ENCODE measurements at places on chromosomes 1 and 21.

DNA sequence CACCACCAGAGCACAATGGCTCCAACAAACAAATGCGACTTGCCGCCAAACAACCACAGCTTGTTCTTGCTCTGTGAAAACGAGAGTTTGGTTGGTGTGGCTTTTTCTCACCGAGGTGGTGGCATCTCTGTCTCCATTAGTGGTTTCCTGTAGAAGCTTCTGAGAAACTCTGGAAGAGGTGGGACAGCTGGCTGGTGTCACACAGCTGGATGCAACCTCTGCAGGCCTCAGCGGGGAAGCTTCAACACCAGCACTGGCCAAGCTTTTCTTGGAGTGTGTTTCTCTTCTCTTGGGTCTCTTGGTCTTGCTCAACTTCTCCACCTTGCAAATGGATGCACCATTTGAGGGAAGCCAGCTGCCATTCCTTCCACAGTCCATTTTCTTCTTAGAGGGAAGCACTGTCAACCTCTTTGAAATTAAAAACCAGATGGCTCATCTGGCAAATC lies 124.8 kb downstream of the KCNN3 start:
- no peak for DNase-seq

DNA sequence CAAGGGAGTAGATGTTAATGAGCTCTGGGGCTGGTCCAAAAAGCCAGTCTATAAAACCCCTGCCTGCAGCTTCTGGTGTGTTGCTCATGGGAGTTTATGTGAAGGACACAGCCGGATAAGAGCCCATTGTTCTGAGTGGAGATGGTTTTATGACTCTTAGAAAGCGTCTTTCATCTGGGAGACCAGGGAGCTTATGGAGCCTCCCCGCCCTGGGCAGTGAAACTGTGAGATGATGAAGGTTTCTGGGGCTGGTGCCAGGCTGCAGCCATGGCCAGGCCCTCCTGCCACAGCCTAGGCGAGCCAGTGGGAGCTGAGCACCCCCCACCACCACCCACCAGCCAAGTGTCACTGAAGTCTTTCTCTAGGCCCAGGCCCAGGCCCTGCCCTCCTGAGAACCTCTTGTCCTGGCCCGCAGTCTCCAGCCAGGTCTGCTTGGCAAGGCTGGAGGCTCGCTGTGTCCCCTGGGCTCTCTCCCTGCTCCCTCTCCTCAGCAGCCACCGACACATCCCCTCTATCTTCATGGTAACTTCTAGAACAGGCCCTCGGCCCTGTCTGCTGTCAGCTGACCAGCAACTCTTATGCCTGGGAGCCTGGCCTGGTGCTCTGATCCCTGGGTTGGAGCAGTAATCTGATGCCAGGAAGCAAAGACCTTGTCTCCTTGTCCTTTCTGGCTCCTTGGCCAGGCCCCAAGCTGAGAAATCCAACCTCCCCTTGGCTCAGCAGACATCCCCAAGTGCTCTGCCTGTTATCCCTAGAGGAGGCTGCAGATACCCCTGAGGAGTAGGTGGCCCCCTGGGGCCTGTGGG lies 7.6 kb upstream of the ARHGEF10L start:
- DNase-seq = no peak

GRCh38 chr21:16863362-16863905 lies 649.4 kb upstream of the CXADR start:
- no peak for DNase-seq

GRCh38 chr1:31054349-31054748 lies 11.2 kb downstream of the PUM1 start:
- no peak for DNase-seq

GRCh38 chr1:111219557-111220286 lies 7.8 kb upstream of the CHI3L2 start:
- DNase-seq = no peak

DNA sequence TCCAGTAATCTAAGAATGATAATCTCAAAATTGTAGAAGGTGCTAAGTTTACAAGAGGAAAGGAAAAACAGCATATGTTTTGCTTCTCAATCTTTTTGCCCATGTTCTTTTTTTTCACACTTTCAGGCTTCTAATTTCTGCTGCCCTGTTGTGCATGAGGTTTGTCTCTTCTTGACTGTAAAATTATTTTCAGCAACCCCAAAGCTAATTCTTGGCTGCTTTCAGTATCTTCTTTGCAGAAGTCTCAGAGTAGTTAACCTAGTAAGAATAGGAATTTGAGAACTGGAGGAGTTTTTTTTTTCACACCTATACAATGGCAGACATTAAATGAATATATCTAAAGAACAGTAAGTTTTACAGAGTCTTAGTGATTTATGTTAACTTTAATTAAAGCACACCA lies 26.4 kb downstream of the DENND2D start:
- no peak for DNase-seq

GRCh38 chr1:204487256-204487615 lies 7.4 kb downstream of the PIK3C2B start:
- no peak for DNase-seq

DNA sequence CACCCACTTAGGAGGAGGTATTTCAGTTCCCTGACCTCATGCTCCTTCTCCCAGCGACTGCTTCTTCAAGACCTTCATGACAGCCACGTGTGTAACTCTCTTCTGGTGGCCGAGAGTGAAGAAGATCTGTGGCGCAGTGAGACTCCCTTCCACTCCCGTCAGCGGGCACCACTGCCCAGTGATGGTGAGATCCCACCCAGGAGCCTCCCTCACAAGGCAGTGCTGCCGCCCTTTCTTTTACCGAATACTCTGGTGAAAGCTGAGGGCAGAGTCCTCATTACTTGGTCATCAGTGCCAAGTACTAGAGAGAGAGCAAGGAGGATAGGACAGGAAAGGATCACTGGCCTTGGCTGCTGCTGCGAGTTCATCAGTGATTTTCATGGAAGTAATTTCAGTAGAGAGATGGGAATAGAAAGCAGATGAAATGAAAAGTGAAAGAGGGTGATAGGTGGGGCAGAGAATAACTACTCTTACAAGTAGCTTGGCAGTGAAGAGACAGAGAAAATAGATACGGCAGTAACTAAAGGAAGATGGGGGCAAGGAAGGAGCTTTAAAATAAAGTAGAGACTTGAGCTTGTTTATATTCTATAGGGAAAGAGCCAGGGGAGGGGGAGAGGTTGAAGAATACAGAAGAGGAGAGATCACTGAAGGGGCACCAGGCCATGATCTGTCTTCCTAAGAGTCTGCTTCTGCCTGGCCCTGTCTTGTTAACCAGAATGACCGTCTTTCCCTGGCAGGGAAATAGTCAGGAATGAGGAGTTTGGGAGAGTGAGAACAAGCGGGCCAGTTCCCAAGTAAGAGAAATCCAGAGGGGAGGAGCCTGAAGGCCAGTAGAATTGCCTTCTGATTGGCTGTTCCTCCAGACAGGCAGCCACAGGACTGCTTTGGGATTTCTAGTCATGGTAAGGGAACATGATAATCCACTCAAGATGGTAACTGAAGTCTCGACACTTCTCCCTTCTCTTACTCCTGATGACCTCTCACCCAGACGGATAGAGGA lies 18.3 kb downstream of the HYI start:
- DNase-seq = no peak

DNA sequence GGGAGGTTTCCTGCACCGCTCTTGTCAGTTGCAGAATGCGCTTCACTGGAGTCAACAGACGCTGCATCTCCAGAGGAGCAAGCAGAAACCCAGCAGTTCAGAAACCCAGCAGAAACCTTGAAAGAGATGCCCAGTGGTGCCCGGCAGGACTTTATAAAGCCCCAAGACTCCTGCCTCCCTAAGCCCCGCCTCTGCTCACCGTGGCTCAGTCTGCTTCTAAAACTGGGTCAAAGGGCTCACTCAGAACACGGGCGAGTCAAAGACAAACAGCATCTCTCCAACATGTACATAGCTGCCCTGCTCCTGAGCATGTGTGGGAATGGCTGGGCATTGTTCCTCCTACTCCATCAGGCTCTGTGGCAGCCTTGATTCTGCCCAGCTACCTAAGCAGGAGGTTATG lies at the start of gene HMGCS2:
TSS of gene HMGCS2 (minus strand) at position 128 of the 400 bp plus-strand sequence. CDS start at position 67, 61 bp downstream.
- DNase-seq = no peak

DNA sequence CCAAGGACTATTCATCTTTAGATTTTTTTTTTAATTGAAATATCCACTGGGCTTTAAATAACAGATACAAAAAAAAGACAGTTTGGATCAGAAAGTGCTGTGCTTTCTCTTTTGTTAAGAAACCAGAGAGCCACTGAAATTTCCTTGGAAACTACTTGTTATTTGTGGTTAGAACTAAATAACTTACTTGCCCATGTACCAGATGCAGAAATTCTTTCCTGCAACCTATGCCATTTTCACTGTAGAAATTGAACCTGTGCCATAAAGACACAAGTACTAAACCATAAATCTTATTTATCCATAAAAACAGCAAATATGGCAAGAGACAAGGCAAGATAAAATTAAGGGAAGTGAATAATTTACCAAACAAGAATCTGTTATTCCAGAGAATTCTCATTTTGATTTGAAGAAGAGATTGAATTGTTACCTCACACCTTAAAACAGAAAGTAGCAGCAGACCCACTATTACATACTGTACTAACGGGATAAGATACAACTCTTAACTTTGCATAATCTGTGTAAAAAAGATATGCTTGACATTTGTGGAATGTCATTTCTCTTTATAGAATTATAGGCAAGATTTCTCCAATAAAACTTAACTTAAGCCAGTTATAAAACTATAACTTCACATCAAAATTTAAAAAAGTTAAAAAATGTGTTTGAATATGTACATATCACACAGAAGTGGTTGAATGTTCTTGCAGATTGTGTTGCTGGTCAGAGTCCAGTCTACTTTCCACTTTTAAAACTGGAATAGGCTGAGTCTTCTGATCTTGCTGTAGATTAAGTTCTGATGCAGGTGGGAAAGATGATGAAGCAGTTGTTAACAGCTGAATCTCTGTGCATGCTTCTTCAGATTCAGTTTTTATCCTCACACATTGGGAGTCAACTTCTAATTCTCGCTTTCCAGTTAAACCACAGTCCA lies 6.3 kb upstream of the PHTF1 start:
- no peak for DNase-seq

DNA sequence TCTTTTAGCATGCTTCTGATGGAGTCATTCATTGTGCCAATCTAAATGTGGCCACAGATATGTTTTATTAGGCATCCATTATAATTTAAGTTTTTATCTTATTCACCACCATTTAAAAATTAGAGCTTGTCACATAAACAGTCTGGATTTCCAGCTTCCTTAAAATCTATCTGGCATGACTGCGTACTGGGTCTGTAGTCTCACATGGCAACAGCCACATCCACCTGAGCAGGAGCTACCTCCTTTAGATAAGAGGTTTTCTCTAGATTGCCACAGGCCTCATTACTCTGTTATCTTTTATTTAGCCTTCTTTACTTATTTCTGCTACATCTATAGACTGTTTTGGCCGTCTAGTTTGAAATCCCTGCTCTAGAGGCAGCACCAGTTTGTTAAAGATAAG lies 29.1 kb downstream of the B3GALT2 start:
- no peak for DNase-seq

DNA sequence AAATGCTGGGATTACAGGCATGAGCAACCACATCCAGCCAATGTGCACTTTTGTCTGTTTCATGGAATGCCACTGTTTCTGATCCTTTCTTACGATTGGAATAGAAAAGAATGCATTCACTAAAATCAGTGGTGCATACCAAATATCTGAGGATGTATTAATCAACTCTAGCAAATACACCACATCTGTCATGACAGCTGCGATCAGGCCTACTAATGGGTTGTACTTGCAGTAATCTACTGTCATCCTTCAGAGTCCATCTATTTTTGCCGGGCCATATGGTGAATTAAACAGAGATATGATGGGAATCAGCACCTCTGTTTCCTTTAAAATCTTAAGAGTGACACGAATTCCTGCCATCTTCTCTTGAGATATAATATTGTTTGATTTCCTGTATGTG lies 8.5 kb upstream of the USP1 start:
- no peak for DNase-seq

DNA sequence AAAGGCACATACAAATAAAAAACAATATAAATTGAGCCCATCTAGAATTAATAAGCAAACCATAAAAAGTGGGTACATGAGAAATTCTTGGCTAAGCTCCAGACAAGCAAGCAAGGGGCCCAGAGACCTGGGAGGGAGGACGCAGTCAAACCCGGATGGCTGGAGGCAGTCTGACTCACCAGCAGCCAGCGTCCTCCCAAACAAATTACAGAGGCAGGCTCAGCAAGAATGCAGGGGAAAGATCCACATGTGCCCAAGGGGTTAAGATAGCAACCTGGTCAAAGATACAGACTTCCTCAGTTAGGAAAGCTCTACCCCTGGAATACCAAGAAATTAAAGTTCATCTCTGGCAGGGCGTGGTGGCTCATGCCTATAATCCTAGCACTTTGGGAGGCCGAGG lies 7.4 kb upstream of the TIAM1 start:
- DNase-seq = no peak

GRCh38 chr21:45937721-45938452 lies 43.7 kb upstream of the COL6A1 start:
- DNase-seq = no peak

- DNase-seq = no peak
Measured at GRCh38 chr1:65175171-65176055, 27.4 kb downstream of the AK4 start.

GRCh38 chr1:32498751-32499150 lies 33.9 kb downstream of the ZBTB8B start:
- DNase-seq = no peak

GRCh38 chr1:192756847-192757246 lies 52.0 kb upstream of the RGS2 start:
- DNase-seq = no peak

- DNase-seq = no peak
Measured at GRCh38 chr1:180213401-180214170, 16.5 kb upstream of the LHX4 start.

- no peak for DNase-seq
Measured at GRCh38 chr1:28258628-28259251, 578 bp upstream of the SESN2 start.

DNA sequence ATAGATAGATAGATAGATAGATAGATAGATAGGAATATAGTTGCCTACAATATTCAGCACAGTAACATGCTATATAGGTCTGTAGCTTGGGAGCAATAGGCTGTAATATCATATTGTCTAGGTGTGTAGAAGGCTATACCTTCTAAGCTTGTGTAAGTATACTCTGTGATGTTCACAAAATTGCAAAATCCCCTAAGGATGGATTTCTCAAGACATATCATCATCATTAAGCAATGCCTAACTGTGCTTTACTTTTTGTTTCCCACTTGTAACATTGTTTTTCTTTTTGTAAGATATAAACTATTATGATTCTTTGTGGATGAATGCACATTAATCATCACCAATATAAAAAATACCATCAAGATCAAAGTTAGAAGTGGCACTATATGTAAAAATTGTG lies 1905.6 kb downstream of the NCAM2 start:
- DNase-seq = no peak

DNA sequence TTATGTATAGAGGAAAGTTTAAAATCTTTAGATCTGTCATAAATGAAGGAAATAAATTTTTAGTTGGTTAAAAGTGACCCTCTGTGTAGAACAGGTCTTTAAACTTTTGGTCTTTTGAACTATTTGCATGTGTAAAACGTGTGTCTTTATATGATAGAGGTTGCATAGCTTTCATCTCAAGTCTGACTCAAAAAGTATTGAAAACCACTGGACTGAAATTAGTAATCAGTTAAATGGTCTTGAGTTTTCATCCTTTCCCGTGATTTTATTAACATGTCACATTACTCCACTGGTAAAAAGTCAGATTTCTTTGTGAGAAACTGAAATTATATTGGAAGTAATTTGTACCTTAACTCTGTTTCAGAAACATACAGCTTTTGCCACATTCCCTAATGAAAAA lies 1.8 kb downstream of the RNPC3 start:
- DNase-seq = no peak

Data from stimulated activated CD8-positive, alpha-beta memory T cell treated with anti-CD3 and anti-CD28 coated beads, Interleukin-12 subunit alpha, Interleukin-12 subunit beta, amount 100 ng/mL, for 4 hours (primary cell).